WERI-Rb-1 (cell line): ENCODE measurements at places on chromosomes 6 and 20.

DNA sequence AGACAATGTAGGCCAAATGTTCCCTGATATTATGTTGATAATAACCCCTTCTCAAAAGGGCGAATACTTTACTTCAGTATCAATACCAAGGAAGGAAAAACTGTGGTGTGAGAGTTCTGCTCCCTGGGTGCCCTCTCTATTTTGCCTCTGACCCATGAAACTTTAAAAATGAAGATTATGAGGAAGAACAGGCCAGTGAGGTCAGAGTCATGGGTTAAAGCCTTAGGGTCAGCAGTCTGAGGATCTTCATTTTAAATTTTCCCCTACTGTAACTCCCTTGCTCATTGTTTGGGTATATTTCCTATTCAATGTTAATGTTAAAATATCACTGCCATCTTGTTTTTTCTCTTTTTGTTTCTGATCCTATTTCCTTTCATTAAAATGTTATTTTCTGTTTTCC, 47.9 kb downstream of the PRKN start:
- no peak for DNase-seq

DNA sequence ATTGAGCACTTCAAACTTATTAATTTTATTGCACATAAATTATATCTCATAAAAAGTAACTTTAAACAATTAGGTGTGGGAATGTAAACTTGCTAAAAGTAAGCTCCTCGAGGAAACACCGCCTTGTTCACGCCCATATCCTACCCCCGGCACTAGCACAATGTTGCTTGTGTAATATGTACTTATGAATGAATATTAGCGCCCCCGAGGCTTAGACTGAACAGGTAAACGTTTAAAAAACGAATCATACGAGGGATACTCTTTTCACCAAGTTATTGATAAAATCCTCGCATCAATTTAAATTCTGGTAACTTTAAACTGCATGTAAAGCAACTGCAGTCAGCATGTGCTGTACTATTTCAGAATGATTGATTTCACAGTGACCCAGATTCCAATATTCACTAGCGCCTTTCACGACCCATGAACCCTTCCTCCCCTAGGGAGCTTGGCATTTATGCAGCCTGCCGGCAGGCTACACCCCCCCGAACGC, 637 bp downstream of the TFB1M start:
- DNase-seq, result no peak

DNA sequence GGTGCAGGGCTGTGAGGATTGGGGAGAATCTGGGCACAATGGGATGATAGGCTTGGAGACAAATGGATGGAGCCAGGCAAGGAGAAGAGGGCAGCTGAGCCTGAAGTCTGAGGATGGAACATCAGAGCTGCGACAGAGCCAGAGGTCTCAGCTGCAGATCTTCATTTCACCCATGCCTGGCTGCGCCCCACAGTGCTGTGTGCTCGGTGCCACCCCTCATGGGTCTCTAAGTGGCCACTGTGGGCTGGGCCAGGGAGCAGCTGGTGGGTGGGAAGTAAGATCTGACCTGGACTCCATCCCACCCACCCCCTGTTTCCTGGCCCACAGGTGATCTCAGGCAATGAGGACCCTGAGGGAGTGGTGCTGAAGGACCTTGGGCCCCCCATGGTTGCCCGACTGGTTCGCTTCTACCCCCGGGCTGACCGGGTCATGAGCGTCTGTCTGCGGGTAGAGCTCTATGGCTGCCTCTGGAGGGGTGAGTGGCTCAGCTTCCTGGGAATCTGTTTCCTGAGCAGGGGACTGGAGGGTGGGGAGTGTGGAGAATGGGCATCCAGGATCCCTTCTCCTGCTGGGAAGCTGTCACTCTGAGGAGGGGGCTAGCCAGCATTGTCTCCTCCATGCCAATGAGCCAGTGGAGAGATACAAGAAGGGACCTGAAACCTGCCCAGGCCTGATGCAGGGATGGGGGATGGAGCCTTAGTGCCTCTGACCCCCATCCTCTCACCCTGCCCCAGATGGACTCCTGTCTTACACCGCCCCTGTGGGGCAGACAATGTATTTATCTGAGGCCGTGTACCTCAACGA, 6.5 kb downstream of the DDR1 start:
- DNase-seq, result no peak

- no peak for DNase-seq
Measured at GRCh38 chr6:9521152-9521530, 893.7 kb downstream of the TFAP2A start.

DNA sequence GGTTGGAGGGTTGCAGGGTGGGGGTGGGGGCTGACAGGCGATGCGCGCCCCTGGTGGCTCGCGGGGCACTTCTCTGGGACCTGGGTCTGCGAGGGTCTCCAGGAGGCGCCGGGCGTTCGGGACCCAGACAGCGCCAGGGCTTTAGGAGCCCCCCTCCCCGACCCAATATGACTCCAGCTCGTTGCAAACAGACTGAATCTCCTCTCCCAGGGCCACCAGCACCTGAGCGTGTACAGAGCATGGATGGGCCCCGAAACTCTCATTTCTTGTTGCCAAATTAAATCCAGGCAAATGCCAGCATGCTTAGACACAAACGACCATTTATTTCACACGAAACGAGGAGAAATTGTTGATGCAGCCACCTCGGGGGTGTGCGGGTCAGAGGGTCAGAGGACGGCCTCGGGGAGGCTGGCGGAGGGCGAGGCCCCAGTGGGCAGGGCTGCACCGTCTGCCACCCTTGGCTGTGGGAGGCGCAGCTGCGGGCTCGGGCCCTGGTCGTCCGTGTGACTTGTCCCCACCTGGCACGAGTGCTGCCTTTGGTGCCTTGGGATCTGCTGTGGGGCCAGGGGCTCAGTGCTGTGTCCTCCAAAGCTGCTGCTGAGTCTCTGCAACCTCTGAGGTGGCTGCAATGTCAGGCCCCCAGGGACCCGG, 20.9 kb upstream of the GATA5 start:
- peak; percentile 66 for DNase-seq

DNA sequence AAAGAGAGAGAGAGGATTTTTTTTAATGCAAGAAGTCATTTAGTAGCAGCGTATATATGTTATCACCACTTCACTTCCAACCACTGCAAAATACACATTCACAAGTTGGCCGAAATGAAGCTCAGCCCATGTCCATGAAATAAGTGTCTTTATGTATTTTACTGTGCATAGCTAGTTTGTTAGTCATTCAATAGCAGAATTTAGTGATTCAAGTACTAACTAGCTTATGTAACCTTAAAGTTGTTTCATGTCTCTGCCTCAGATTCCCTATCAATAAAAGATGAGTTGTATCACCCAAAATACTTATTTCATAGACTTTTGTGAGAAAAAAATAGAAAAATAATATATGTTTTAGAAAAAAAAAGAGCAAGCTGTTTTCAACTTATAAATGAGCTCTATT, 153.7 kb upstream of the PRDM1 start:
- DNase-seq, result no peak

- peak; percentile 58 for DNase-seq
Measured at GRCh38 chr20:25065625-25066338, 7.8 kb upstream of the ACSS1 start.

DNA sequence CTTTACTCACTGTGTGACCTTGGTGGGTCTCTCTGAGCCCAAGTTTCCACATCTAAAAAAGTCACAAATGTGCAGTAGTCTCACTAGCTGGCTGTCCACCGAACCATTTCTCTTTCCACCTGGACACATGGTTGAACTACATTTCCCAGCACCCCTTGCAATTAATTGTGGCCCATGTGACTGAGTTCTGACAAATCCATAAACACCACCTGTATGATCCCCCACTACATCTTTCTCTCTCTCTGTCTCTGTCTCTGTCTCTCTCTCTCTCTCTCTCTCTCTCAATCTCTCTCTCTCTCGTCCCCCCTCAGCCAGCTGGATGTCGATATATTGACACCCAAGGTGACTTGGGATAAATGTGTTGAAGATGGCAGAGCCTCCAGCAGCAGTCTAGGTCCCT, 42.8 kb downstream of the SNHG17 start:
- DNase-seq, result no peak

DNA sequence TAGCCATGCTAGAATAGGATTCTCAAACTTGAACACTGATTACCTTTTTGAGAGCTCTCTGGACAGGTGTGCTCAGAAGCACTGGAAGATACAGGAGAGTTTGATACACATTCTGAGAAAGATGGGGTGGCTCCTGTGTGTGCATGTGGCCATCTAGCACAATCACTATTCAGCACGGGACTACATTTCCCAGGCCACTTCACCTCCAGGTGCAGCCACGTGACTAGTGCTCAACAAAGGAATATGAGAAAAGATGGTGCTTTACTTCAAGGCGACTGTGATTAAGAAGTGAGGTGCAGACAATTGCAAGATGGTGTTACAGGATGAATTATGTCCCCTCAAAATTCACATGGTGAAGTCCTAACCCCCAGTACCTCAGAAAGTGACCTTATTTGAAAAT, 103.8 kb downstream of the BACH2 start:
- no peak for DNase-seq

GRCh38 chr6:1729133-1729749, 119.5 kb downstream of the FOXC1 start:
- DNase-seq, result no peak

DNA sequence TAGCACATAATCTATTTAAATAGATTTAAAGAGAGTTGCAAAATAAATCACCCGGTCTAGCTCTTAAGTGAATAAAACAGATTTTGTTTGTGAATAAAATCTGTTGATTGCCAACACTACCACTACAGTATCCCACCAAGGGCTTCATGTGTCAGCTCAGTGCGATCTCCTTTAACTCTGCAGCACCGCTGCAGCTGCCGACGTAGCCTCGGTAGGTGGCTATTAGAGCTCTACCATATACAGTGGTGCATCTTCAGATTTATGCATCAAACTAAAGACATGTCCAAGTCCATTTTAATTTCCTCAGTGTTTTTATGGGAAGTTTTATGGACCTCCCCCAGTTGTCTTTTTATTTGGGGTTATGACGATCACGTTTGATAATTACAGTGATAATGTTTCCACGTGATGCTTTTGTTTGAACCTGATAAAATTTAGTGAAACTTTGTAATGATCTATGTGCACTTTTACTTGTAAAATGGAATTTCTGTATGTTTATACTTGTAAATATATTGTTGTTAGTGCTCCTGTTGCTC, 26.7 kb downstream of the ECI2 start:
- DNase-seq, result no peak

DNA sequence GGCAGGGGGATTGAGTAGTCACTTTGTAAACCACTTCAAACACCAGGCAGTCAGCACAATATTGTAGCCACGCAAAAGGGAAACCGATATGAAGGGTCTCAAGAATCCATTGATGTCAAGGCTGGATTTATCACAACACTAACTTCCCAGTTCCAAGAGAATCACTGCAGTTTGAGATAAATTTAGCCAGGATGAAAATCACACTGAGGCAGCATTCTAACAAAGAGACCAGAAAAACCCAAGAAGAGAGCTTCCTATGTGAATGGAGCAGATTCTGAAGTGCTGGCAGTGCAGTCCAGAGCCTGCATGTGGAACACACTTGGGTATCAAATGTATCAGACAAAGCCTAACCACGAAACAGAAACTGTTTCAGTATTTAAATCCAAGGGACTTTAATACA, 84.6 kb downstream of the KIF16B start:
- no peak for DNase-seq

GRCh38 chr6:135212020-135212806, 31.1 kb downstream of the MYB start:
- DNase-seq, result no peak

- peak; percentile 66 for DNase-seq
Measured at GRCh38 chr6:41373919-41374617, 38.7 kb downstream of the NCR2 start.

DNA sequence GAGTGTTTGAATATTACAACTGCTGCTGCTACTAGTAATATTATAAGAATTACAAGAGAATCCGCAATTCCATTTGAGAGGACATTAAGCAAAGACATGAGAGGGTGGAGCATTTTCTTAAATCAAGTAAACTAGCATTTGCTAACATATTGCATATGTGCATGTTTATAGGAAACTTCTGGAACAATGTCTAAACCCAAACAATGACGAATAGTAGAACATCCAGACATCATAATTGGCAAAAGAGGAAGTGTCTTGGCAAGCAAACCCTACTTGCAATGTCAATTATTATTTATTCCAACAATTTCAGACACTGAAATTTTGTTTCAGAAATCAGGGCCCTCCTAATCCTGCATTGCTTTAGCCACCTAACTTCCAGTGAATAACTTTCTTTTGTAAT, 1155.3 kb upstream of the GJE1 start:
- DNase-seq, result no peak

GRCh38 chr6:118200160-118200559, 293.1 kb downstream of the SLC35F1 start:
- no peak for DNase-seq

DNA sequence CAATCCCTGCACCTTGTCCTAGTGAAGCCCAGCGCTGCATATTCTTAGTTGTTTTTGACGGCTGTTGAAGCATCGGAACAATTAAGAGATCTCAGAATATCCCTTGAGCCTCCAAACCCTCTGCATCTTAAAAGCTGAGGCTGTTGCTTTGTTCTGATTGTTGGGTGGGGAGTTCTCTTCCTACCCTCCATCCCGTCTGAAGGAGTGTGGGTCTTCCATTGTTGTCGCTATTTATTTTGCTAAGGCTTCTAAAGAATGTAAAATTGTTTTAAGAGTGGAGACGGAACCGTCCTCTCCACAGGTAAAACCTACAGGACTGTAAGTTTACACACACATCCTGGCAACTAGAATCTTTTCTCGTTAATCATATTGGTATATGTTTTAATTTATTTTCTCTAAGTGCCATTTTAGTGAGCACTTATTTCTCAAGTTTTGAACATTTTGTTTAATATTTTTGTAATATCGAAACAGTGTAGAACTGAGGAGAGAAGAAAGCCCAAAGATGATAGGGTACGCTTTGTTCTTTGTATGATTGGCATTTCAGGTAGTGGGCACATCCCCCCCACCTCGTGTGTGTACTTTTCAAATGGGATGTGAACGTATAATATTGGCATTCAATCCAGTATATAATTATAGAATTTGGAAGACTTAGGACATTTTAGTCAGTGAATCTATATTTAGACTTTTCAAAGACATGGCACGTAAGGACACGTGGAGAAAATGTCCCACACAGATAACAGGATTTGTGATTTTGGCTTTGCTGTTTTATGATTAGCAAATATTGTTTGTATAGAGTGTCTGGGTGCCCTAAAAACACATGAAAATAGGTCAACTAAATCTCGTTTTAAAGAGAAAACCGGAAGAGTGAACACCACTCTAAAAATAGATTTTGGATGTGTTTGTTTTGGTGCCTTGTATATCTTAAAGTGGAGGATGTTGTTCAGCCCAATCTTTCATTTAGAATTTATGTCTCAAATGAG, 1.3 kb downstream of the RNF146 start:
- no peak for DNase-seq
